RCC 7860 (cell line): ENCODE measurements at places on chromosomes 1 and 21.

GRCh38 chr1:210882414-210883221, 251.3 kb downstream of the KCNH1 start:
- DNase-seq: peak; percentile 98

DNA sequence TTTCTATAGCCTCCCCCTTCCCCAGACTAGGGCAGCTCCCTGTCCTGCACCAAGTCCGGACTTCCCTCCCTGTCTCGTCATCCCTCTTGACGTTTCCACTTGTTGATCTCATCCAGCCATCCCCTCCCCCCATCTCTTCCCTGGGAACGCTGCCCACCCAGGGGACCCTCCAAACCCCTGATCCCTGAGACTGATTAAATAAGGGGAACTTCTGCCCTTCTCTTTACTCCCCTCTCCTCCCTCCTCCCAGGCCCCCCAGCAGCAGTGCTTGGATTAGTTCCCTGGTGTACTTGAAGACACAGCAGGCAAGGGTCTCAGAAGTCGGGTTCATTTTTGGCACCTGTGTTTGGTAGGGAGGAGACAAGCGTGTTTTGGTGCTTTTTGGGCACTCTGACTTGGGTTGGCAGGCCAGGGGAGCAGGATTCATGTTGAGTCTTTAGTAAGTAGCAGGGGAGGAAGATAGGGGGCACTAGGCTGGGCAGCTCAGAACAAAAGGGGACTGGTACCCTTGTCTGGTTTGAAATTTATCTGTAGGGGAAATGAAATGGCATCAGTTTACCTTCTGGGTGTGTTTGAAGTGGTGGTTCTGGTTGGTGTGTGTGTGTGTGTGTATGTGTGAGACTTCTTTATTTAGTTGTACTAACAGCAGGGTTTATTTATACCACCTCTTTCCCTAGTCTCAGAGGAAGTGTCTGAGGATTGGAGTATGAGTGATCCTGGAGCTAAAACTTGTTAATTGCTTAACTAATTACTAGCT, 11.1 kb downstream of the VANGL2 start:
- no peak for DNase-seq

GRCh38 chr1:100249155-100249536, 488 bp downstream of the DBT start:
- no peak for DNase-seq

GRCh38 chr21:35303085-35303484, 254.0 kb upstream of the RUNX1 start:
- DNase-seq: peak; percentile 98

DNA sequence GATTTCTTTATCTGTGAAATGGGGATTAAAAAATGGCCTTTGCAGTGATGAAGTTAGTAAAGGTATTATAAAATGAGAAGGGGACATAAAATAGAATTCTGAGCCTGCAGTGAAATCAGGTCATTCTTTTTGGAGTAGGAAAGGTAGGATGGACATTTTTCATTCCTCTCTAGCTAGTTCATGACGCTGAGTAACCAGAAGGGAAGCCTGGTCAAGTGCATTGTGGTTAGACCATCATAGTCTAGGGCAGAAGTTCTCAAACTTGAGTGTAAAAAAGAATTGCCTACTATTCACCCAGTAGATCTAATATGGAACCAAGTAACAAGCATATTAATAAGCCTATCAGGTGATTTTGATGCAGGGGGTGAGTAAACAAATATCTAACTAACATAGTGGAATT, 50.8 kb downstream of the TGFB2 start:
- peak; percentile 43 for DNase-seq
